ENCODE measurements at places on chromosomes 3 and 15.
A peak's percentile ranks its signal among the peaks of the same experiment; 100 is the strongest.

GRCh38 chr3:194205675-194206133 lies 69.8 kb downstream of the HES1 start:
- DNase-seq, result peak; percentile 38

- DNase-seq, result no peak
Measured at GRCh38 chr15:100730129-100730528, 127.7 kb downstream of the ASB7 start.

GRCh38 chr3:58459160-58459559 lies 25.5 kb upstream of the PDHB start:
- no peak for DNase-seq

- DNase-seq, result no peak
Measured at GRCh38 chr3:49723296-49723627, 489 bp downstream of the GMPPB start.

DNA sequence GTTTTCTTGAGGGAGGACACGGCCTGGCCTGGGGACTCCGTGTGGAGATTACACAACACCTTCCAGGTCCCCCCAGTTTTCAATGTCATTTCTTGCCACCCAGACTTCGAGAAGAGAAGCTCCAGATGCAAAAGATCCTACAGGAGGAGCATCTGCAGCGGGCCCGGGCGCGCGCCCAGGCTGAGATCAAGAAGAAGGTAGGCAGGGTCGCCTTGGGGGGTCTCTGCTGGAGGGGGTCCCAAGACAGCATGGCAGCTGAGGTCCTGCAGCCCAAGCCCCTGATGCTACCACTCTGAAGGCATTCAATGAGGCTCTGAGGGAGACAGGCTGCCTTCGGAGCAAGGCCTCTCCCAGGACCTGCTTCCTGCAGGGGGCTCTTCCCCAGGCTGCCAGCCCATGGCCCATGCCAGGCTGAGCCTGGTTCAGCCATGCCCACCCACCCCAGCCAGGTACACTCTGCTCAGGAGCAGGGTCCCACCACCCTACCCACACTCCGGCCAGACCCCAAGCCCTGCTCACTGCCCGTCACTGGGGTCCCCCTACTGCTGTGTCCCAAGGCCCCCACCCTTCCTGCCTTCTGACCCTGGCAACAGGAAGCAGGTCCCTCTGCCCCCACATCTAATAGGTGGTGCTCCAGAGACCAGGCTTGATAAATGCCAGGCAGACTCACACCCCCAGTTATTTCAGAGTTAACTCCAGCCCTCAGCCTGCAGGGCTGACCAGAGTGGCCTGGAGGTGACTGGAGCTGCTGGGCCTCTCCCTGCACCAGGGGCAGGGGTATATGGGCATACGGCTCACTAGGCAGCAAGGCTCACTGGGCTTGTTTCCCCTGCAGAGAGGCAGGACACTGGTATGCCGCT lies 40.0 kb downstream of the ZXDC start:
- DNase-seq, result no peak

All from NCI-H1694 (cell line).